8988T (cell line): ENCODE measurements at places on chromosomes 1 and 21.
A peak's percentile ranks its signal among the peaks of the same experiment; 100 is the strongest.

GRCh38 chr1:41800311-41800829, 118.4 kb downstream of the HIVEP3 start:
- no peak for DNase-seq

GRCh38 chr1:198716051-198716450, 77.2 kb downstream of the PTPRC start:
- DNase-seq, result no peak

DNA sequence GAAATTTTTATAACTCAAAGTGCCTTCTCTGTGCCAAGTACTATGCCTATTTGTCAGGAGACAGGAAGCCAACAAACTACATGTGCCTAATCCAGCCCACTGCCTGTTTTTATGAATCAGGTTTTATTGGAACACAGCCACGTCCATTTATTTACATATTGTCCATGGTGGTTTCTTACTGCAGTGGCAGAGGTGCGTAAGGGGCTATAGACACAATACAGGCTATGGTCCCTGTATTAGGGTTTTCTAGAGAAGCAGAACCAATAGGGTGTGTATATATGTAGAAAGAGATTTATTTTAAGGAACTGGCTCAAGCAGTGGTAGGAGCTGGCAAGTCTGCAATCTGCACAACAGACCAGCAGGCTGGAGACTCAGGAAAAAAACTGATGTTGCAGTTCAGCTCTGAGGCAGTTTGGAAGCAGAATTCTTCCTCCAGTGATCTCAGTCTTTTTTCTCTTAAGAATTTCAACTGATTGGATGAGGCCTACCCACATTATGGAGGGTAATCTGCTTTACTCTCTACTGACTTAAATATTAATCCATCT, 15.4 kb downstream of the PPIE start:
- no peak for DNase-seq

DNA sequence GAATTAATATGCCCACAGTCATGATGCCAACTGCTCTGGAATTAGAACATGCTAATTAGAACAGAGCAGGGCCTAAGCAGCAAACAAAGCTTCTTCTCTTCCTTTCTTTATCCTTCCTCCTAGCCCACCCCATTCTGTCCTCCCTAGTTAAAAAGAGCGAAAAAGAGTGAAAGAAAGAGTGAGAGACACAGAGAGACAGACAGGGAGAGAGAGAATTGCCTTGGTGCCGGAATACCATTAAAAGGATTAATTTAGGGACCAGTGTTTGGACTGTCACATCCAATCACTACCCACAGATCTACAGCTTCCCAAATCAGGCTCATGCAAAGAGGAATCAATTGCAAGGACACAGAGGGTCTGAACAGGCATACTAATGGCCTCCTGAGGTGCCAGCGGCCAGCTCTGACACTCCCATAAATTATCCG, 7.0 kb downstream of the ERI3 start:
- DNase-seq, result no peak

DNA sequence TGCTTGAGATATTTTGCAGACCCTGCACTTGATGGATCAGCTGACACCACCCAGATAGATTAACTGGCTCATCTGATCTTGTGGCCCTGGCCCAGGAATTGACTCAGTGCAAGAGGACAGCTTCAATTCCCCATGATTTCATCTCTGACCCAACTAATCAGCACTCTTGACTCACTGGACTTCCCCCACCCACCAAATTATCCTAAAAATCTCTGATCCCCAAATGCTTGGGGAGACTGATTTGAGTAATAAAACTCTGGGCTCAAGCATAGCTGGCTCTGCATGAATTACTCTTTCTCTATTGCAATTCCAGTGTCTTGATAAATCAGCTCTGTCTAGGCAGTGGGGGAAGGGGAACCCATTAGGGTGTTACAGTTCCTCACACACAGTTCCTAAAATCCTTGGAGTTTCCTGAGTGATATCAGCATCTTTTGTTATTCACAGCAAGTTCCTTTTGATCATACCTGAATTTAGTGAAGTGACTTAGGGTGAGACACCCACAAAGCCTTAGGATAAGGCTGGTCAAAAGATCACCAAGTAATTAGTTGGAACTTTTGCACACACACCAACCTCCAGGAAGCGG, 104.2 kb downstream of the COP1 start:
- no peak for DNase-seq

GRCh38 chr1:2328676-2329455, 62.5 kb downstream of the MORN1 start:
- no peak for DNase-seq

GRCh38 chr1:180156201-180156600, 1.5 kb downstream of the QSOX1 start:
- DNase-seq, result no peak

DNA sequence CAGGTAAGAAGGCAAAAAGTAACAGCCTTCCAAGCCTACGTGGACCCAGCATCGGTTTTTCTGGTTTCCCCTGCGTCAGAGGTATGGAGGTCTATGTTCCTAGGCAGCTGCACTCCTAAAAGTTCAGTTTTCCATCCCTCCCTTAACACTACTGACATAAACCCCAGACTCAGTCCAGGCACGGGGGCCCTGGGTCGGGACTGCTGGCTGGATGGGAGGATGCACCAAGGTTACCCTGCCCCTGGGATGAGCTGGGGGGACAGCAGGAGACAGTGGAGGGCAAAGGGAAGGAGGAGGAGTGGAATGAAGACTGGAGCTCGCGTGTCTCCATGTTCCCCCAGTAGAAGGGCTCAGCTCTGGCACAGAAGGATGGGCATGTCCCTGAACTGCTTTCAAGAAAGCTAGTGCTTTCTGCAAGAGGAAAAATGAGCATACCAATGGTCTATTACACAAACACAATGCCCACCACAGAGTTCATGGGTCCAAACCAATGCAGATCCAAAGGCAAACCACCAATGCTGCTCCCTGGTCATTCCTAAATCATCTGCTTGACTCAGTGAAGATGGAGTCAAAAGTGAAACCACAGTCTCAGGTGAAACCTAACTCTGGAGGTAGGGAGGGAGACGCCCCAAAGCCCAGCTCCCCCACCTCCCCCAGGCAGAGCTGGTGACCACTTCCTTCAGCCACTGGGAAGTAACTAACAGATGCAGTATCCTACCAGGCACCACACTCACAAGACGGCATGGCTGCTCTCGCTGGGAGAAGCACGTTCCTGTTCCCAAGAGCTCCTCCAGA, 54.9 kb downstream of the CD46 start:
- DNase-seq, result no peak

DNA sequence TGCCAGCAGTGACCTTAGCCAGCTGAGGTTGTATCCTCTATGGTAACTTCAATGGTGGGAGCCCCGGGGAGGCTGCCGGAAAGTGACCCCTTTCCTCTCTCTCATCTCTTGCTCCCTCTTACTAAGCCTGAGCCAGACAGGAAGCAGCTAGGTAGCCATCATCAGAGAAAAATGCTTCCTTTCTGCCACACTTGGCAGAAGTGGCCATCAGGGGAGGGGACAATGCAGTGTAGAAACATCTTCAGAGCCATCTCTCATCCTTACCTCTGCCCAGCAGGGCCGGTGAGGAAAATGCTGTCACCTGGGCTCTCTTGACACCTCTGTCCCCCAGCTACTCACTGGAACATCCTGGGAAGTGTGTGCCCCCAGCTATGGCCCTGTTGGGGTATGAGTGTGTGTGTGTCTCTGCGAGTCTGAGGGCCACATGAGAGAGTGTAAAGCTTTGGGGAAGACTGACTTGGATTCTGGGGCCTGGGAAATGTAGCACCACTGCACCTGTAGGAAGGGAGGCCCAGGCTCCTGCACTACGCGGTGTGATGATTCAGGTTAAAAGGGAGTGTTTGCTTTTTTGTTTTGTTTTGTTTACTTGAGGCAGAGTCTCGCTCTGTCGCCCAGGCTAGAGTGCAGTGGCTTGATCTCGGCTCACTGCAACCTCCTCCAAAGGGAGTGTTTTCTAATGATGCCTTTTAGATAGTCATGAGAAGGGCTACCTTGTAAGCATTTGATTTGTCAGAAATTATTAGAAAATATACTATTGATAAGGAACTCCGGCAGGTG, 48.7 kb upstream of the CNTN2 start:
- DNase-seq, result no peak

- no peak for DNase-seq
These were observed 206.0 kb upstream of the HMCN1 start for GRCh38 chr1:185528084-185528676.

DNA sequence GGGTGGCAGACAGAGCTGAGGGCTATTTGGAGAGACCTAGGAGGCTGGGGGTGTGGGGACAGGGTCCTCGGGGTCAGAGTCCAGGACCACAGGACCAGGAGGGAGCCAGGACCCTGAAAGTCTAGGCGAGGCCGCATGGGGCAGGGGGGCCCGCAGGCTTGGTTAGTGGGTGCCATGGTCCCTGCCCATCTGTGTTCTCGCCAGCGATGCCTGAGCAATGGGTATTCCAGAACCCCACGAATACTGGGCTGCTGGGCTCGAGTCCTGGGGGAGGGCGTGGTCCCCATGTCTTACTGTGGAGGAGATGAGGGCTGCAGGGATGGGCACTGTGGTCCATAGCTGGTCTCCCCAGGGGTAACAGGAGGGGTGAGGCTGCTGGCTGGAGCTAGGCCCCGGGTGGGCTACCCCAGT, 2.0 kb downstream of the KRTAP10-6 start:
- no peak for DNase-seq

GRCh38 chr1:109214695-109215623, 1.2 kb downstream of the SARS1 start:
- DNase-seq, result no peak

GRCh38 chr21:37987668-37988067, 71.4 kb upstream of the KCNJ6 start:
- no peak for DNase-seq

DNA sequence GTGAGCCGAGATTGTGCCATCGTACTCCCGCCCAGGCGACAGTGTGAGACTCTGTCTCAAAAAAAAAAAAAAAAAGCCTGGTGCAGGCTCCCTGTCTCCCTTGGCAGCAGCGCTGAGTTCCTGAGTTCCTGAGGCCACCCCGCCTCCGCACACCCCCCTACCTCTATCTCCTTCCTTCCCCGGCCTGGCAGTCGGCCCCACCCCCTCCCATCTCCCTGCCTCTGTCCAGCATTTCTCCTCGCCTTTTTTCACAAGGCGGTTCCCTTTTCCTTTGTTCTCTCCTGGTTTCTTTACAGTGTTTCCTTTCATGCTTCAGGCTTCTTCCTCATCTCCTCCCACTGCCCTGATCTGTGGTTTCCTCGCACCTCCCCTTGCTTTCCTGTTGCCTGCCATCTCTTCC, 2.7 kb downstream of the RORC start:
- no peak for DNase-seq

GRCh38 chr1:188244681-188245080, 1415.9 kb downstream of the PLA2G4A start:
- no peak for DNase-seq

DNA sequence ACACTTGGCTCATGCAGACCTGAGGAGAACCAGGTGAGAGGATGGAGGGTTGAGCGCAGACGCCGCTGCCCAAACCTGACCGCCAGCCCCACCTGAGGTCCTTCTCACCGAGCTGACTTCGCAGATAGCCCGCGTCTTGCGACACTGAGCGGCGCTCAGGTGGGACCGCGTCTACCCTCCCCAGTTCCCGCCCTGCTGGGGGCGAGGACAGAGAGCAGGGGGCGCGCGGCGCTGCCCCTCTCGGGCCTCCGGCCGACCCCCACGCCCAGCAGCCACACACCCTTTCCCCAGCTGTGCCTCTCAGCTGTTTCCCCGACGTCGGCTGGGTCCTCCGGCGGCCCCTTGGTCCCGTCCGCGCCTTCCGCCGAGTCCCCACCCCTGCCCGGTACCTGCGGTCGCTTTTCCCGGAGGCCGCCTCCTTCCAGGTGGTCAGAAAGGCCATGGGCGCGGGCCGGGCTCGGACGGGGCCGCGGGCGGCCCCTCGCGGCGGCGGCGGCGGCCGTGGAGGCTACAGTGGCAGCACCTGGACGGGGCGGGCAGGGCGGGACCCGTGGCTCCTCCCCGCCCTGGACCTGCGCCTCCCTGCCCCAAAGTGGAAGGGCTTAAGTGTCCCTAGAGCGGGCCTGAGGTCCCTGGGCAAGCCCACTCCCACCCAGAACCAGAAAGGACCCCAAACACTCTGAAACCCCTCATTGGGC, 14.4 kb upstream of the TTC39A start:
- DNase-seq, result no peak

- DNase-seq, result no peak
These were observed 34.9 kb upstream of the PTGFRN start for GRCh38 chr1:116874733-116875249.

GRCh38 chr1:6090996-6091822, 45.5 kb downstream of the KCNAB2 start:
- DNase-seq, result no peak

GRCh38 chr1:200877839-200878551, 5.2 kb downstream of the GPR25 start:
- no peak for DNase-seq

DNA sequence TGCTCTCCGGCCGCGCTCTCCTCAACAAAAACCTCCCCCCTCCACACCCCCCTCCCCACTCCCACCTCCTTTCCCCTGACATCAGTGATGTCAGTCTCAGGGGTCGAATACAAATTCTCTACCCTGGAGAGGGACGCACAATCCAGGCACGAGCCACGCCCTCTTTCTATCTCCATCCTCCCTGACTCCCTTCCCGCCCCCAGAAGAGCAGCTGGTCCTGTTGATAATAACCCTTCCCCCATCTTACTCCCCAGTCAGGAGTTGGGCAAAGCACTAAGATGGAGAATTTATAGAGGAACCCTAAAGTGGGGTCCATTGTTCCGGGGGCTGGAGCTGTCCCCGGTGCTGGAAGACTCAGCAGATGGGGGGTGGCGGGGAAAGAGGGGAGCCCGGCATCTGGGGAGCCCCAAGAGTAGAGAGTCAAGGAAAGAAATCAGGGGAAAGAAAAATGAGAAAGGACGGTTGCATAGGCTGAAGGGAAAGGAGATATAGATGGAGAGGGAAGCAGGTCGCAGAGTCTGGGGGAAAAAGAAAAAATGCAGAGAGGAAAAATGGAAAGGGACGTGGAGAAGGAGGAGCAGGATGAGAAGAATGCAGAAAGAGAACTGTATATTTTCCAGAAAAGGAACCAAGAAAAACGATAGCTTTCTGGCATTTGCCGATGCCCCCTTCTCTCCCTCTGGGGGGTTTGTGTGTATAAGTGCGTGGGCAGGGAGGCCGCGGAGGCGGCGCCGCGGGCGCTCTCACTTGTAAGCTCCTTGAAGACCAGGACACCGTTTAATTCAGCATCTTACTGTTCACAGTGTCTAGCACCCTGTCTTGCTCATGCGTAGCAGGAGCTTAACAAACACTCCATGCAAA, at the start of gene CELF3:
CELF3 (minus strand) TSS at position 33 of the 861 bp plus-strand sequence. CDS start 783 bp downstream, outside the sequence.
- DNase-seq, result peak; percentile 41

DNA sequence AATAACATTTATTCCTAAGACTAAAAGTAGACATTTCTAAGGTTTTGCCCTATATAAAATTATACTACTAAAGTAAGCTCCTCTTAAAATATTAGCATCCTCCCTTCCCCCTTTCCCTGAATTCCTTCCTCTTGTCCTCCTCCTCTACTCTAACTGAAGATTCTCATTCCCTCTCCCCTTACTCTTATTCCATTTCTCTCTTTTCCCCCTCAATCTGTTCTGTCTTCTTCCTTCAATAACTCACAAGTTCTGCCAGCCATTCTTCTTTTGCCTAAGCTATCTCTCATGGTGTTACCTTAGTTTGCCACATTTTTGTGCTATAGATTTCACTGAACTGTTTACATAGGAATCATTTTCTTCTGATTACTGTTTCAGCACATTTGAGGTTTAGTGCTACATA, 10.7 kb downstream of the LRIF1 start:
- no peak for DNase-seq
